ENCODE measurements at places on chromosomes 2 and 18.

DNA sequence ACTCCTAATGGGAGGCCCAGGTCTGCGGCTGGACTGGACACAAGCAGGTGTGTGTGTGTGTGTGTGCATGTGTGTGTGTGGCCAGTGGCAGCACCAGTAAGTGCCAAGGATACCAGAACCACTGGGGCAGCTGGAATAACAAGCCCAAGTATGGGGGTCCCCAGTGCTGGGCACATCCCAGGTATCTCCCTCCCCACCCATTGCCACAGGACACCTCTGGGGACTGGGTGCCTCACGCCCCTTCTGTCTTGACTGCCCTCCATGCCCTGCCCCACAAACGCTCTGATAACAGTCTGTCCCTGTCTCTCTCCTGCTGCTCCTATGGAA, 9.0 kb downstream of the SPEG start:
- no peak for DNase-seq

GRCh38 chr2:107525406-107525805, 301.3 kb upstream of the RGPD4 start:
- no peak for DNase-seq

DNA sequence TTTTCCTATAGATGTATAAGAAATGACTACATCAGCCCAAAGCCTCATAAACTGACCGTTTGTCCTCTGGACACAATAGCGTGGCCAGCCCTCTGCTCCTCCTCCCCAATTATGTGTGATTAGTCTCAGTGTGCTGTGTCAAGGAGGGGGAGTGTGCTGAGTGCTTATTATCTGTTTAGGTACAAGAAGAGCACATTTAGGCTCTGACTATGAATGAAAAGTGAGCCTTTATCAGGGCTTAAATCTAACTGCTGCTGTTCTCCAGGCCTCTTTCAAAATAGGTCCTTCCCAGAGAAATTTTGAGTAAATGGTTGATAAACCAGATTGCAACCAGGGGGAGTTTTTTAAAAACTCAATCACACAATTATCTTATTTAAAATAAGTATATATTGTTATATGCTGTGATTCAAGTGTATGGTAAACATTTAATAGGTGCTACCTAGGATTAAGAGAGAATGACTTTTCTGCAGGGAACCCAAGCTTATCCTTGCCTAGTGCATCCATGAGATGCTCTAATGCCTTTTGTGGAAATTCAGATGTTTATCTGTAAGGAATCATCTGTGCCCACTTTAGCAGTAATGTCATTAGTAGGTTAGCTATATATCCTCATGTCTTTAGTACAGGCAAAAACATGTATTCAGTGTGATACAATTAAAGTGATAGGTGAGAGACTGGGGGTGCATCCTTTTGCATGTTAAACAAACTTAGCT, 168.7 kb upstream of the SIX3 start:
- no peak for DNase-seq

- DNase-seq: no peak
Measured at GRCh38 chr18:3688690-3689089, 238.7 kb downstream of the TGIF1 start.

DNA sequence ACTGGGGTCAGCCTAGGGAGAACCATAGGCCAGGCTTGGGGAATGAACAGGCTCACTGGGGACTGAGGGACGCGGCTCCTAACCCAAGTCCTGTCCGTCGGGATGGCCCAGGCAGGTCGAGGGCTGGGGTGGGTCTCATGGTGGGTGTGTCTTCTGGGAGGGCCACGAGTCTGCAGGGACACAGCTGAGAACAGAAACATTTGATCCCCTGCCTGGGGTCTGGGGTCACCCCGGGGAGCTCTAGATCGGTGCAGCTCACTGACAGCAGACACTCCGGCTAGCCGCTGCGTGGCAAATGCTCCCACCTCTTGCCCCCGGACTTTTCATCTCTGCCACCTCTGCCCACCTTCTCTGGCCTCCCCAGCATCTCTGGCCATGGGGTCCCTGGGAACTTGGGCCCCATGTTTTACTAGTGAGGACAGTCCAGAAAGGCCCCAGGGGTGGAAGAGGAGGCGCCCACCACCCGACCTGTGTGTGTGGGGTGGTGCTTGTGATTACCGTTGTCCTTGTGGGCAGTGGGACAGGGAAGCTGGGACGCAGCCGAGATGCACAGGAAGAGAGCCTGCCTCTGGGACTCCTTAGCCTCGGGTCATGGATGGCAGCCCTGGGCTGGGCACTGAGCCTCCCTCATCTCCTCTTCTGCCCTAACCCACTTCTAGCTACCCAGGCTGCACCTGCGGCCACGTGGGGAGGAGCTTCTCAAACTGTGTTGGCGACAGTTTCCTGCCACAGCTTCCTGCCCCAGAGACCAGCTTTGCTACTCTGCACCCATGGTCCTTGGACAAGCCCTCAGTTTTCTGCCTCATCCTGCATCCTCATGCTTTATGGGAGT, 4.9 kb downstream of the ZAP70 start:
- DNase-seq: peak; percentile 44

- no peak for DNase-seq
Measured at GRCh38 chr2:238255151-238255551, 15.3 kb upstream of the HES6 start.

DNA sequence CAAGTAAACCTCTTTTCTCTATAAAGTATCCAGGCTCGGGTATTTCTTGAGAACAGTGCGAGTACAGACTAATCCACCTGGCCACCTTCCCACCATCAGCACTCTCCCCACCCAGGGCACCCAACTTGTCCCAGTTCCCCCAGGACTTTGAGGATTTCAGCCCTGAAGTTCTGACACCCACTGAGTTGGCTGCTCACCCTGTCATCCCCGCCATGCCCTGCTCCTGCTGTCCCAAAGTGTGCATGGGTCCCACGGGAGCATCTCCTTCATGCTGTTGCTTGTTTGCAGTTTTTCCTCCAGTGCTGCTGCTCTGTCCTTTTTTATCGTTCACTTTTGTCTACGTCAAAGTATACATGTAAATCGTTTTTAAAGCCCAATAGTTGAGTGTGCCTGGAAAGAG, 273.9 kb downstream of the PHLPP1 start:
- DNase-seq: no peak

DNA sequence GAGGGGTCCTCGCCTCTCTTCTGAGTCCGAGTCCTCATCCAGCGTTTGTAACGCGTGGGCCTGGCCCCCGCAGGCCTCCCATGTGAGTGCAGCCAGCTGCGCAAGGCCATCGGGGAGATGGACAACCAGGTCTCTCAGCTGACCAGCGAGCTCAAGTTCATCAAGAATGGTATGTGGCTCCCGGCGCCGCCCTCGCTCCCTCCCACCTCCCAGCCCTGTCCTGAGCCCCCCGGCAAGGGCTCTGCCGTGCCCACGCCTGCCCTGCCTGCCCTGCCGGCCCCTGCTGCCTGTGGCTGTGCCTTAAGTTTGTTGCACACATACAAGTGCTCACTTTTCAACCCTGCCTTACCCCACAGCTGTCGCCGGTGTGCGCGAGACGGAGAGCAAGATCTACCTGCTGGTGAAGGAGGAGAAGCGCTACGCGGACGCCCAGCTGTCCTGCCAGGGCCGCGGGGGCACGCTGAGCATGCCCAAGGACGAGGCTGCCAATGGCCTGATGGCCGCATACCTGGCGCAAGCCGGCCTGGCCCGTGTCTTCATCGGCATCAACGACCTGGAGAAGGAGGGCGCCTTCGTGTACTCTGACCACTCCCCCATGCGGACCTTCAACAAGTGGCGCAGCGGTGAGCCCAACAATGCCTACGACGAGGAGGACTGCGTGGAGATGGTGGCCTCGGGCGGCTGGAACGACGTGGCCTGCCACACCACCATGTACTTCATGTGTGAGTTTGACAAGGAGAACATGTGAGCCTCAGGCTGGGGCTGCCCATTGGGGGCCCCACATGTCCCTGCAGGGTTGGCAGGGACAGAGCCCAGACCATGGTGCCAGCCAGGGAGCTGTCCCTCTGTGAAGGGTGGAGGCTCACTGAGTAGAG, 14.4 kb upstream of the ALLC start:
- DNase-seq: no peak
